ENCODE measurements at places on chromosomes 7 and 10.

DNA sequence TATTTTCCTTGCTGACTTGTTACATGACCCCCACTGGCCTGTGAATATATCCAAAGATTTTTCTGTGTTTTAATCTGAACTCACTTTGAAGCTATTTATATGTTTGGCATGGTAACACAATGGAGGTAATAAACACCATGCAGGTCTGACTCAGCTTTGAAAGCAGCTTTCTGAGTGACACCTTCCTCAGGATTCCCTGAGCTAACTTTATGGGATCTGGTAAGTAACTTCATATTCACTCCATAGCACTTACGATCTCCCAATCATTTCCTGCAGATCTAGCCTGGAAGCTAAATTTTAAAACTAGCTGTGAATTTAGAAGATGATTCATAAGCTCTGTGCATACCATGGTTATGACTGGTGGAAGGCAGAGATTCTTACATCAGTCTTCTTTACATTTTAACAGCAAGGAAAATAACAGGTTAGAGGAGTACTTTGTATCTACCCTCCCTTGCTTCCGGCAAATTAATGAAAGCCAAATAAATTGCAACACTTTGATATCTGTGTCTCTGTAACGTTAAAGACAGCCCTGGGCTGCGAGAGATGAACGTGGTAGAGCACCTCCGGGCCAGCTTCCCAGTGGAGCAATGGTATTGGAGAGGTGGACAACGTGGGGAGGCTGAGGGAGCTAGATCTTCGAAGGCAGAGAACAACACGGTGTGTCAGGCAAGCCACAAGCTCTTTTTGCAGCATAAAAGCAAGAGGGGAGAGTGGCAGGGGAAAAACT lies 170.2 kb upstream of the KLF14 start:
- peak; percentile 80 for DNase-seq

DNA sequence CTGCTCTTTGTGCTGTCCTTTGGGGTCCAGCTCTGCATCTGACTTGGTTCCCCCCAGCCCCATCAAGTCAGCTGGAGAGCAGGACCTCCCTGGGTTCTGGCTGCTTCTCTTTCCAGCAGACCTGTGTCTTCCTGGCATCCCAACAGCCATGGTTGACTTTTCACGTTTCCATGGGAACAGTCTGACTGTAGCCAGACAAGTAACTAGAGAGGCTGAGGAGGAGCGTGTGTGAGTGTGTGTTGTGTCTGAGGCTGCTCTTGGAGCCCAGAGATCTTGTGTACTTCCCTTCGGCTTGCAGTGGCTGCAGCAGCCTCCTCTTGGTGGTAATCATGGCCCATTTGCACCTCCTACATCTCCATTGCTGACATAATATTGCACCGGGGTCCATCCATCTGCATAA lies 332.0 kb downstream of the RPS24 start:
- DNase-seq: no peak

GRCh38 chr10:64174666-64175255 lies 653.6 kb downstream of the REEP3 start:
- no peak for DNase-seq

- DNase-seq: peak; percentile 9
Observed at GRCh38 chr7:31763548-31763947, 76.5 kb downstream of the PPP1R17 start.

GRCh38 chr10:132264306-132264950 lies 43.3 kb downstream of the STK32C start:
- no peak for DNase-seq

DNA sequence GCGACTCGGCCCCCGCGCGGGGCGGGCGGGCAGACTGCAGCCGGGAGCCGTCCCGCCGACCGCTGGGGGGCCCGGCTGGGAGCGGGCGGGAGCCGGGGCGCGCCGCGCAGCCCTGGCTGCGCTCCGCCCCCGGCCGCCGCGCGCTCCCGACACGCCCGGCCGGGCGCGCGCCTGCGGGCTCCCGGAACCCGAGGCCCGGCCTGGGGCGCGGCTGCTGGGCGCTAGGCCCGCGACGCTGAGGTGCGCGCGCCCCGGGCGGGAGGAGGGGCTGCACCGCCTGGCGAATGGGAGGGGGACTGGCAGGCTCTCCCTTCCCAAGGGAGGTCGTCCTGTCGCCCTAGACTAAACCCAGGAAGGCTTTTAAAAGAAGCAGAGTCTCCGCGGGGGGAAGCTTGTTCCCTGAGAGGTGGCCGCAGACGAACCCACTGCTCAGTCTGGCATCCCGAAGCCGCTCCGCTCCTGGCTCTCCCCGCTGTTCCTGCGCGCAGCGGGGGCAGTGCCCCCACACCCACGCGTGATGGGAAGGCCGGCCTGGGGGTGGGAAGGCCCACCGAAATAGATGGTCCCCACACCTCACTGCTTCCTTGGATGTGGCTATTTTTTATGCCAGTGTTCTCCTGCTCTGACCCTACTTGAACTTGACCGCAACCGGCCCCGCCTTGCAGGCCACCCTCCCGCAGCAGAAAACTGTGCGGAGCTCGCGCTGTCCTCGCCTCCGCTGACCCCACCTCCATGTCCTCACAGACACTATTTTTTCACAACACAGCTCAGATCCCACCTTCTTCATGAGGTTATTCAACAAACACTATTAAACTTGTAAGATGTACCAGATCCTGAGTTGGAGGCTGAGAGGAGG lies at the start of gene VOPP1:
TSS of gene VOPP1 (minus strand) at position 125 of the 856 bp plus-strand sequence. CDS start 178 bp downstream, outside the sequence.
- DNase-seq: peak; percentile 86

- no peak for DNase-seq
Observed at GRCh38 chr10:17668435-17669184, 24.7 kb downstream of the STAM start.

DNA sequence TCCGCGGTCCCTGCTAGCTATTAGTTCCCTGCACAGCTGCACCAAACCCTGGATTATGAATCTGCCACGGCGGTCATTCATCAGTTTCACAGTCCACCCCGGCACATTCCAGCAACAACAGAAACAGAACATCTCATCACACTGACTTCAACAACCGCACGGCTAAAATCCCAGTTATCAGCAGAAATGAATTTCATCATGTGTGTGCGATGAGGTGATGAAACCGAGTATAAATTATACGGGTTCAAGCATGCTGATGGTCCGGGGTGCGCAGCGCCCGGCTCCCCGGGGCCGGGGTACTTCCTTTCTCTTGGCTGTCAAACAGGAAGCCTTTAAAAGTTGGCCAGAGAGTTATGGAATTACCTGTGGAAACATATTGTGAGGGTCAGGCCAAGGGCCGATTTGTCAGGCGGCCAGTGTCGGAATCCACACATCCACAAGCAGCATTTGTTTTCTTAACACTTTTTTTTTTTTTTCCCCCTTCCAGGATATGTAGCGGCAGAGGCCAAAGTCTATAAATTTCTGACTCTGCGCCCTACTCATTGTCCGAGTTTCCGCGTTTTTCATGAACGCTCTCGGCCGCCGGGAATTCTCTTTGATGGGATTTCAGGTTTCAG lies 420.9 kb upstream of the MGMT start:
- no peak for DNase-seq

GRCh38 chr7:121169469-121169868 lies 159.3 kb upstream of the WNT16 start:
- no peak for DNase-seq

DNA sequence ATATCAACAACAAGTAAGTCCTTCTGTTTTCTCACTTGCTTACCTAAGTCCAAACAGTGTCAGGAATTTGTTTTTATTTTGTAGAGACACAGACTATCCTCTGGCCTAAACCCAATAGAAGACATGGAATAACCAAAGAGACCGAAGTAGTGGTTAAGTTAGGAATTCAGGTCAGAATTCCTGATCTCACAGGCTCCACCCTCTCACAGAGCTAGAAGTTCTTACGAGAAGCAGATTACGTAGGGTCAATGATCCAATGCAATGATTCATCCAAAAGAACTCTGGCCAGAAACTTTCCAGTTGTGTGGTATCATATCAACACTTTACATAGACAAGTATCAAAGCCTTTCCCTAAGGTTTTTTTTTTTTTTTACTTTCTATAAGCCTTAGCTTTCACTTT lies 73.8 kb downstream of the IQUB start:
- no peak for DNase-seq

GRCh38 chr10:127983344-127984100 lies 76.6 kb downstream of the PTPRE start:
- DNase-seq: no peak

DNA sequence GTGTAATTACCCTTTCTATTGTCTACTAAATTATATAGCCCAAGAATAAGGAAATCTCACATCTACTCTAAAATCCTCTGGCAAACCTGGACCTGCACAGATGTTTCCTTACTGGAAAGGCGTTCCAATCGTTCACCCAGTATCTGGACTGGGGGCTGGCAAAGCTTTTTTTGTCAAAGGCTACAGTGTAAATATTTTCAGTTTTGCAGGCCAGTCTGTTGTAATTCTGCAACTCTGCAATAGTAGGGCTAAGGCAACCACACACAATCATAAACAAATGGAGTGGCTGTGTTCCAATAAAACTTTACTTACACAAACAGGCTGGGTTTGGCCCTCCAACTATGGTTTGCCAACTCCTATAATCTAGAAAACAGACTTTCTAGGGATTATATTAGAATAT lies 56.2 kb downstream of the GLI3 start:
- no peak for DNase-seq

GRCh38 chr7:1961701-1962276 lies 271.0 kb downstream of the MAD1L1 start:
- no peak for DNase-seq

DNA sequence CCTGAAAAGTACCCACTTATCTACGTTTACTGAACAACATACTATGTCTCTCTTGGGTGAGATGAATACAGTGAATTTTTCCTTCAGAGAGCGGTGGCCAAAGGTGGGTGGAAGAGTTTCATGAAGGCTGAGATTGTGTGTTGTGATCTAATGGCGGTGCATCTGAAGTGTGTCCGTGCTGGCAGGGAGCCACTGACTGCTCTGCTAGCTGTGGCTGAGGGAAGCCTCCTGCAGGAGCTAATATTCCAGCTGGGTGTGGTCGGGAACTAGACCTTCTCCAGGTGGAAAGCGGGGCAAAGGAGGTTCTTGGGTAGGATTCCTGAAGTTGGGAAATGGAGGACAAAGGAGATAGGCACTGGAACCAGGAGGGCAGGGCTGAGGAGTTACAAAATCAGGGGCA lies 69.2 kb upstream of the GRB10 start:
- DNase-seq: no peak

DNA sequence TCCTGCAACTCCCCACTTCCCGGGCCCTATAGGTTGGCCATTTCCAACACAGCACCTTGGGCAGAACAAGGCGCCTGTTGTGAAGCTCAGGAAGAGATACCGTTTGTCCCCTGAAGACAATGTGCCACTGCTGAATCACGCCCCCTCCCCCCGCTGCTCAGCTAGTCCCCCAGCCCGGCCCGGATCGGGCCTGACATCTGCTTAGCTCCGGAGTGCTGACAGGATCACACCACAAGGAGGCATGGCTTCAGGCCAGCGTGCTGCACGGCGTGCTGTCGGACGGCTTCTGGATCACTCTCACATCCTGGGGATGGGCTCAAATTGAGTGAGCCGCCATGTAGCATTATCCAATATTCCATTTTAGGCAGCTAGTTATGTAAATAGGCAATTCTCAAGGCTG lies 62.1 kb upstream of the EFCAB10 start:
- DNase-seq: no peak

- no peak for DNase-seq
Observed at GRCh38 chr7:152467225-152467624, 31.4 kb upstream of the KMT2C start.

GRCh38 chr10:72952642-72953158 lies 1.9 kb downstream of the PLA2G12B start:
- no peak for DNase-seq

- peak; percentile 21 for DNase-seq
Observed at GRCh38 chr7:73526896-73527821, 5.1 kb upstream of the BAZ1B start.

- DNase-seq: no peak
Observed at GRCh38 chr7:84258628-84259027, 64.0 kb upstream of the SEMA3A start.

DNA sequence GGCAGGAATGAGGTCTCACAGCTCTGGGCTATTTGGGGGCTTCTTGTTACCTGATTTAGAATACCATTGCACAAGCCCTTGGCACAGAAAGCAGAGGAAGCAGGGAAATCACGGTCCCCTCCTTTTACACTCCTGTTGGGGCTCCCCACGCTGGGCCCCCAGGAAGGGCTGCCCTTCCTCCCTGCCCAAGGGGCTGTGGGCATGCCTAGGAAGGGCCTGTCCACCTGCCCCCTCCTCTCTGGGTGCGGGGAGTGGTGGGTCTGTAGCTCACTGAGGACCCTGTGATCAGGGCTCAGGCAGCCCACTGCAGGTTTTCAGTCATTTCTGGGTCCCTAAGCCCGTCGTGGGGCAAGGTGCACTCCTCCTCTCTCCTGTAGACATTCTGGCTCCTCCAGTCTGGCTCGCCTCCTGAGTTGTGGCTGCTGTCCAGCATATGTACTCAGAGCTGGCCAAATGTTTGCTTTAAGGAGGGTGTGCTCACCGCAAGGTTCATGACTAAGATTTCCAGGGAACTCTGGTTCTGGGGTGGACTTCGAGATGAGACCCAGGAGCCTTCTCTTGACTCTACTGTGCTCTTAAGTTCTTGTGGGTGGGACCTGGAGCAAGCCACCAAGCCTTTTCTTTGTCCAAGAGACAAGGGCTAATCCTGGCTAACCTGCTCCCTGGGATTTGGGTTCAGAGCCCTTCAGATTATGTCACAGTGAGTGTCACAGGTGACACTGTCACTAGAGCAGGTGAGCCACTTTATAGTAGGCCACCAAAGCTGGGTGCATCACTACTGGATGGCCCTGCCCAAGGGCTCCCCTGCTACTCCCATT lies 56.0 kb downstream of the TACR2 start:
- no peak for DNase-seq

- peak; percentile 75 for DNase-seq
Observed at GRCh38 chr7:24981171-24981951, 1.4 kb upstream of the OSBPL3 start.

DNA sequence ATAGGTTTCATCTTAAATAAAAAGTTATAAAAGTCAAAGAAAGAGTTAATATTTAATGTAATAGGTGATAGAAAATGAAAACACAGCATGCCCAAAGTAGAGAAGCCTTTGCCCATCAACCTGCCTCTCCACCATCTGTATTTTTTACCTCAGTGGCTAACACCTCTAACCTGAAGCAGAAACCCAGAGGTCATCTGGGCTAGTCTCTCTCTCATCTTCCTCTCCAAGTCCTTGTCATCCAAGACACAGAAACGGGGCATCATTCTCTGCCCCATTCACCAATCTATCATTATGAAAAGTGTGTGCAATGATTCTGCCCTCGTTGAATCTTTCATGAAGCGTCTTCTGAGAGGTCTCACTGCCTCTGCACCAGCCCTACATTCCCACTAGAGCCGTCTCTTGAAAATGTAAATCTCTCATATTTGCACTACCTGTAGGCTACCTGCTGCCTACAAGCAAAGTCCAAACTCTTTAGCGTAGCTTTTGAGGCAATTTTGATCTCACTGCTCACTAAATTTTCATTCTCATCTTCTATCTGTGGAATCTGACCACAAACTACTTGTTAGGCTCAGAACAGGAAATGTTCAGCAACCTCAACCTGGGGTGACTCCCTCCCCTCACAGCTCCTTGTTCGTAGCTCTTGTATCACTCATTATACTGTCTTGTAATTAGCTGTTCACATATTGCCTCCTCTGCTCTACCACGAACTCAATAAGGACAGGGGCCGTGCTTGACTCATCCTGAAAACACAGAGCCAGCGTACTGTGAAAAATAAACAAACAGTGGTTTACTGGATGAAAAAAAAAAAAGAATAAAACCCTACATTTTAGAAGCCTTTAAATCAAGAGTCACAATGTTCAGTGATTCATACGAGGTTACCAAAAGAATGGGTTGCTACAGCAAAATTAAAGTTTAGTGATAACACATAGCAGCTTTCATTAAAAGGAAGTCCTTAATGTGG lies 83.1 kb downstream of the CTNNA3 start:
- no peak for DNase-seq

GRCh38 chr10:1102416-1102815 lies 46.2 kb downstream of the WDR37 start:
- DNase-seq: no peak

GRCh38 chr10:3452173-3452626 lies 279.6 kb upstream of the PITRM1 start:
- DNase-seq: peak; percentile 76

Data from A673 (cell line).